NCI-H2081 (cell line): ENCODE measurements at places on chromosomes 16 and 17.

- DNase-seq: no peak
Observed at GRCh38 chr17:29716566-29716965, 93.9 kb upstream of the CORO6 start.

DNA sequence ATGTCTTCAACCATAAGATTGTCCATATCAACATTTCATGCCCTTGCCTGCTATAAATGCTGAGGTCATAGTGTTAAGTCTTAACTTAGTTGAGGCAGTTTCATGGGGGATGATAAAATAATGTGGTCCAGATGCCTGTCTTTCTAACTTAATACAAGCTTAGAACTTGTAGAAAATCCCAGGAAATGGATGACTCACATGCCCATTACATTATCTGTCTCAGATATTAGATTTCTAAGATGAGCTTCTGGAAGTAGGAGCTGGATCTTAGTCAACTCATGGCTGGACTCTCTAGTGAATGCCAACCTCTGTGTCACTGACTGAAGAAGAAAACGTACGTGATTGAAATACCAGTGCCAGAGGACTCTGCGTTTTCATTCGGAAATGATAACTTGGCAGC lies 797.5 kb upstream of the EEF2KMT start:
- no peak for DNase-seq

DNA sequence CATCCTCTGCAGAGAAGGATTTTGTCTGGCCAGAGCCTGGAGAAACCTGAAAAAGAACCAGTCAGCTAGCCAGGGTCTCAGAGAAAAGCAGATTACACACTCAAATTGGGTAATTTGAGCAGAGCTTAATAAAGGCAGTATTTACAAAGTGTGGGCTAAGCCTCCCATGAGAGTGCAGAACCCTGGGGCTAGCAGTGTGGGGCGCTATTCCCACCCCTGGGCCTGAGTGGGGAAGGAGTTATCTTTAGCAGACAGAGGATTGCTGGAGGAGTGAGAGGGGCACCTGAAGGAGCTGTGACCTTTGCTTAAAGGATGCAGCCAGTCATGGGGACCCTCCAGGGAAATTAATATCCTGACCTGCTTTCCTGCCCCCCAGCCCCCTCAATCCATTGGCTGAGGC lies 46.2 kb downstream of the SNX20 start:
- DNase-seq: no peak

GRCh38 chr16:1777375-1778199 lies 4.7 kb upstream of the MRPS34 start:
- no peak for DNase-seq

DNA sequence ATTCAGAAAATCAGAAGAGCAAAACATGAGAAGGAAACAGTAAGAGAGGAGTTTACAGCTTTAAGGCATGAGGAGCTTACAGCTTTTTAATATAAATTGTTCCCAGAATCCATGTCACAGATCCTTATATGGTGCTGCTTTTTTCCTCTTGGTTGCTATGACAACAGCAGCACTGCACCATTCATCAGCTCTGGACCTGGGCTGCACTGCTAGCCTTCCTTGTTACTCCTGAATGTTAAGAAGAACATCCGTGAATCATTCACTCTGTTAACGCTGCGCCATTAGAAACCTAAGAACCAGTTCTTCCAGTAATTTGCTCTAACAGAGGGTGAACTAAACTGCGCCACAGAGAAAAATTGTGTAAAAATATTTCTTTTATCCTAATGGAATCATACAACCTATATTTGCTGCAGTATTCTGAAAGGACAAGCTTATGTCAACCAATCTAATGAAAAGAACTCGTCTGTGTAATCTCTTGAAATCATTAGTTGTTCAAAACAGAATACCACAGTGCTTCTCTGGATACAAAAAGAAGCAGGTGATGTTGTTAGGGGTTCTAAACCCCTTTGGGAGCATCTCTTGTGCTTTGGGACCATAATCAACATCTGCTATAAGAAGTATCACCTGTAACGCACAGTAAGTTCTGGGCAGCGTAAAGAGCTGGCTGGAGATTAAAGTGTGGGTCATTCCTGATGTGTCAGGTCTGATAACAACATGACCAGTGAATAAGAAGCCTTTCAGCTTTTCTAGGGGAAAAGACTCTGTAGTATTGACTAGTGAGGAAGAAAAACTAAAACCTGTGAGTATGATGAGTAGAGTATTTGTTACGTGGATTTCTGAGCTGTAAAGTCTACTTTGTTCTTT lies 151.2 kb downstream of the TANC2 start:
- peak; percentile 57 for DNase-seq

DNA sequence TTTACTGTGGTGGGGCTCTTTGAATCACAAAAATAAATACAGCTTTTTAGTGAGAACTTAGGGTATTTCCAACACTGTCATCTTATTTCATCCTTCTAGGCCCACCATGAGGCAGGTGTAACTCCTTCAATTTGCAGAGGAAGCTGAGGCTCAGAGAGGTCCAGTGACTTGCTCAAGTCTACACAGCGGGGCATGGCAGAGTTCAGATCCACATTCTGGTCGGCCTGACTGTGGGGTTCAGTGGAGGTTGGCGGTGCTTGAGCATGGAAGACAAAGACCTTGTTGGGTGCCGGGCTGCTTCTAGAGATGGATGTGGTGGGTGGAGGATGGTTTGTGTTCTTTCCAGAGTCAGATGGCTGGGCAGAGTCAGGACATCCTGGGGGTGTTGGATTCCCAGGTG lies 39.8 kb downstream of the PLCG2 start:
- no peak for DNase-seq

- no peak for DNase-seq
Observed at GRCh38 chr16:22360963-22361659, 13.3 kb downstream of the CDR2 start.

DNA sequence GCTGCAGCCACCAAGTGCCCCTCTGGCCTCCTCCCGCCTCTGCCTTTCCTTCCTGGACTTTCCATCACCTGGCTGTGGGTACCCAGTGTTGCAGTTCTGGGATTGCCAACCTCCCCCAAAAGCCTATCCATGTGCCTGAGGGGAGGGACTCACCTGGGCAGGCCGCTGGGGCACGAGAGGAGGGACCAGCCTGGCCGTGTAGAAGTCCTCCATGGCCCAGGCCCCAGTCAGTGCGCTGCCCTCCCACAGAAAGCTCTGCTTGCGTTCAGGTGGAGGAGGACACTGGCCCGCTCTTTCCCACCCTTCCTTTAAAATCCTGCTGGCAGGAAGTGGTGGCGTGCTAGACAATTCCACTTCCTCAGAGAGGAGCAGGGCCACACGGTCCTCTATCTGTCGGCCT lies 14.2 kb downstream of the SLX4 start:
- DNase-seq: no peak

DNA sequence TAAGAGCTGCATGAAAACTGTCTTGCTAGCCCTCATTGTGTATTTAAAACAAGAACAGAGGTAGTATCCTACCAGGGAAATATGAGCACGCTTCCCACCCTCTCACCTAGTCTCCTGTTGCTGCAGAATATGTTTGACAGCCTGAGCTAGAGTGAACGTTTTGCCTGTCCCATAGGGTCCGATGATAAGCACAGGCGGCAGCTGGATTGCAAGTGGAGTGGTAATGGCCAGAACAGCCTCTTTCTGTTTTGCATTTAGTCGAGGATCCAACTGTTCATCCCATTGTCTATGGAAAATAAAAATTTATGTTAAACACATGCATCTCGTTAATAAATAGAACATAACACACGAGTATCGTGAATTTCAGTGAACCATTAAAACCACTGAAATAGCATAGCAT lies 84.2 kb downstream of the HELZ start:
- no peak for DNase-seq

- no peak for DNase-seq
Observed at GRCh38 chr17:27994586-27994985, 47.9 kb upstream of the NLK start.

GRCh38 chr16:72877374-72878028 lies 170.4 kb downstream of the ZFHX3 start:
- no peak for DNase-seq

DNA sequence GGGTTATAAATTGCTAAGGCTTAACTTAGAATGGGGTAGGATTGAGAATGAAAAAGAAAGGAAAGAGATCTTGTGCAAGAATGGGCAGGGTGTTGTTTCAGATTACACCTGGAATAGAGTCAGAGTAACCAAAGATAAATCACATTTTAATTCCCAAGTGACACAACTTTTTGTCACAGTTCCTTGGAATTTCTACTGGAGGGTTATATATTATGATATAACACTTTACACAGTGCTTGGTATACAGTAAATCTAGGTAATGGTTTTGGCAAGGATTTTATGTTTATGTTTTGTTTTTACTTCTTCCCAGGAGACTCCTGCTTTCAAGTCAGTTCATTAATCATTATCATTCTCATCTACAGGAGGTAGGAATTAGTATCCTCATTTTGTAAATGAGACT lies 115.7 kb upstream of the KCNJ16 start:
- DNase-seq: no peak

- DNase-seq: no peak
Observed at GRCh38 chr16:78310990-78311561, 211.6 kb downstream of the WWOX start.

DNA sequence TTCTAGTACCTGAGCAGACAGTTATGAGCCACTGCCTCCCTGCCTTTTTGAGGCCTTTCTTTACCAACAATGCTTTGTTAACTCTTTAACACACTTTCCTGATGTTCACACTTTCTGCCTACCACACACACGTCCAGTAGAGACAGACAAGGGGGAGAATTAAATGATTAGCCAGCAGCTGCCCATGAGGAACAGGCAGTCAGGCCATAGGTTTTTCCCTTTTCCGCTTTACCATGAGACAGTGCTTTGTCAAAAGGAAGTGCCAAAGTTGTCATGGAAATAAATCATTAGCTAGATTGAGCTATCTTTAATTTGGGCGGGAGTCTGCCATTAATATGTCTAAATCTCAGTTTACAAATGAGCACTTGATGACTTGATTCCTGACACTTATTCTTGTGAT lies 102.1 kb downstream of the PITPNC1 start:
- no peak for DNase-seq

- no peak for DNase-seq
Observed at GRCh38 chr17:68125111-68125870, 89.8 kb downstream of the KPNA2 start.

GRCh38 chr16:88084881-88085280 lies 133.6 kb downstream of the BANP start:
- DNase-seq: no peak

DNA sequence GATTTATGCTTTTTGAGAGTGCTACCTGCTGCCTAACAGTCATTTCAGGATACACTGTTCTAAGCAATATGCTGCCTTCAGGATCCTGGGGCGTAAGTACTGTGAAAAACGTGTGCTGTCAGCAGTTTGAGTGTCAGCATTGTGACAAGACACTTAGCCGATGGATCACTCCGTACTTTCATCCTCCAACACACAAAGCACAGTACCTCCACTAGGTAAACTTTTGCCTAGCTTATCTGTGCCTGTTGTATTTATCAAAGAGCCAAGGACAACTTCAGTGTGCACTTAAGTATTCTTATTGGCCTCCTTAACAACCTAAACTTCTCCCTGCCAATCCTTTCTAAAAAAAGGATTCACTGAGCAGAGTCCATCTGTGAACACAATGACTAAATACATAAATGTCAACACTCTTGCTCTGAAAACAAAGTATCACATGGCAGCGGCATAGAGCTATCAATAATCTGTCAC lies 33.8 kb upstream of the PHLPP2 start:
- DNase-seq: no peak

- no peak for DNase-seq
Observed at GRCh38 chr16:67805718-67806427, 487 bp downstream of the RANBP10 start.

DNA sequence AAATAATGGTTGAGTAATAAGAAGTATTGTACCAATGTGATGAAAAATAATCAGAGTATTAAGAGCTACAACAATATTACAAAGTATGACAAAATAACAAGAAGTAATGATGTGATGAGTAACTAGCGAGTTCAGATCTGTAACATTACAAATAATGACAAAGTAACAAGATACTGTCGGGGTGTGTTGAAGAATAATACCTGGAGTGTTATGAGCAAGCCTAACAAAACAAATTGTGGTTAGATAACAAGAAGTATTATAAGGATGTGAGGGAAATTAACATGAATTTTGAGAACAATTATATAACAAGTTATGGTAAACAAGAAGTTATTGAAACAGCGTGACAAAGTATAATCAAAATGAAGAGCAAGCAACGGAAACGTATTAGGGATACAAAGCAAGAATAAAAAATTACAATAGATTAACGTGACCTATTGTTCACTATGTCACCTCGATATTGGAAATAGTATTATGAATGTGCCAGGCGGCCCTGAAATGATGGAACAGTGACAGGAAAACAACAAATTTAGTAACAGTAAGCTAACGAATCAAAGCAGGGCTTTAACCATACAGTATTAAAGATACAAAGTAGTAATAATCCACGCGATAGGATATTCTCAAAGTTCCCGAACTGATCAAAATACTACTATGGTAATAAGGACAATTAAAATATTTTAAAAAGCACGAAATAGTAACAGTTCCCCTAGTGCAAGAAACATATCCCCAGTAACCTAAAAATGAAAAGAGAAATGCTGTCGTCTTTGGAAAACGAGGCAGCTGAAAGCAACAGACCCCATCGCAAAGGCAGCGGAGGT lies 1.6 kb downstream of the TBX4 start:
- no peak for DNase-seq

- DNase-seq: no peak
Observed at GRCh38 chr16:31464348-31464769, 5.1 kb downstream of the ARMC5 start.

DNA sequence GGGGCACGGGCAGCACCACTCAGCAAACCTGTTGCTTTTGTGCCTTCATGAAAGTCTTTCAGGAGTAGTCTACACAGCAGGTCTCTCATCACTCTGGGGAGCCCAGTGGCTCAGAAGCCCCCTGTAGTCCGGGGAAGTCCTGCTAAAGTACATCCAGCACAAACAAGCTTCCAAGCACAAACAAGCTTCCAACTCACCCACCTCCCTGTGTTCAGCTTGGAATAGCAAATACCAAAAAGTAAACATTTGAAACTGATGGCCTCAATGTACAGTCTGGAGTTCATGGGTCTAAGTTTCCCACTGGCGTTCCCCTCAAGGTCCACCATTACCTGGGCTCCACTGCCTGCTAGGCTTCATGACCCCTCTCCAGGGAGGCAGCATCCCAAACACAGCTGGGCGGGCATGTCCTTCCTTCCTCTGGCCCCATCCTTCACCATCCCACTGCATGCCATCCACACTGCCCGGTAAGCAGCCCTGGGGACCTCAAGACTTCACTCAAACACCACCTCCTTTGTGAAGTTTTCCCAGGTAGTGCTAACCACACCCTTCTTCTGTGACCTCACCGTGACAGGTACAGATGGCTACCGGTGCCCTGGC lies 62.8 kb upstream of the SIAH1 start:
- no peak for DNase-seq

GRCh38 chr17:29210879-29211278 lies 30.7 kb upstream of the MYO18A start:
- DNase-seq: no peak

- DNase-seq: no peak
Observed at GRCh38 chr17:37833237-37833859, 88.5 kb upstream of the HNF1B start.

DNA sequence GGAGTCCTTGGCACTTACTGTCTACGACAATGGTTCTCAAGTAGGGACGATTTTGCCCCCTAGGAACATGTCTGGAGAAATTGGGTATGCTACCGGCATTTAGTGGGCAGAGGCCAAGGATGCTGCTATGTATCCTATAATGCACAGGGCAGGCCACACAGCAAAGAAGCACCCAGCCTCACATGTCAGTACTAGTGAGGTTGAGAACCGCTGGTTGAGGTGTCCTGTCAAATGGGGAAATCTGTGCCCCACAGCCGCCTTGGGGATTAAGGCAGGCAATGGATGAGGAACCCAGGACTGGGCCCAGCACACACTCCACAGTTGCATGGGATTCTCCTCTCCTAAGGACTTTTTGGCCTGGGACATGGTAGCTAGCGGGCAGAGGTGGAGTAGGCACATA lies 86.7 kb upstream of the TOB1 start:
- DNase-seq: no peak
